AG09309 (cell line): ENCODE measurements at places on chromosomes 3 and 15.

GRCh38 chr3:113552851-113553250, 20.5 kb downstream of the SIDT1 start:
- no peak for DNase-seq

DNA sequence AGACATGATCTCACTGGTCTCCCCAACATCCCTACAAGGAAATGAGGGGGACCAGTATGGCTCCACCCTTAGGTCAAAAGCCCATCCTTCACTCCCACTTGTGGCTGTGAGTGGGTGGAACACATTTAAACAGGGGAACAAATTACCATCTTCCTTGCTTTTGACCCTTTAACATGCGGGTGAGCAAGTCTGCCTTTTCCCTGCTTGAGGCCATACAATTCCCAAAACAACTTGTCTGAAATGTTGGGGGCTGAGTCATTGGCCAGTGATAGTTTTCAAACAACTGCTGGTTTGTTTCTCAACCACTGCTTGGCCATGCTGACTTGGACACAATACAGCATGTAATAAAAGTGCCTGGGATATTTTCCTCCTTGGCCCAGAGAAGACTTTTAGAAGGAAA, 39.6 kb downstream of the COL8A1 start:
- peak; percentile 83 for DNase-seq

- no peak for DNase-seq
These were observed 70.4 kb downstream of the PFN2 start for GRCh38 chr3:149900322-149900721.

GRCh38 chr15:95932676-95933075, 397.8 kb upstream of the NR2F2 start:
- peak; percentile 94 for DNase-seq

DNA sequence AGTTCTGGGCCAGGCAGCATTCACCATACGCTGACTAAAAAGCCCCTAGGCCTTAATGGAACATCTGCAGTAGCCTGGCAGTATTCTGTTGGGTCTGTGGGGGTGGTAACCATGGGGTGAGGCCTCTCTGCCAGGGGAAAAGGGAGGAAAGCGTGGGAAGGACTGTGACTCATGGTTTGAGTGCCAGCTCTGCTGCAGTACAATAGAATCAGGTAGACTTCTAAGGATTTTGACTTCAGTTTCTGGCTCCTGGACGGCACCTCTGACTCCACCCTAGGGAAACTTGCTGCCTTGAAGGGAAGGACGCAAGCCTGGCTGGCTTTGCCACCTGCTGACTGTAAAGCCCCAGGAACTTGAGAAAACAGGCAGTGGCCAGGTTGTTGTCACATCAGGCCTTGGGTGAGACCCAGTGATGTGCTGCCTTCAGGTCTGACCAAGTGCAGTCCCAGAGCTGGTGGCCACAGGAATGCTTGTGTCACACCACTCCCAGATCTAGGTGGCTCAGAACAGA, 148.6 kb downstream of the SUCNR1 start:
- DNase-seq: no peak

- no peak for DNase-seq
These were observed 535.1 kb downstream of the SOX2 start for GRCh38 chr3:182246870-182247269.

DNA sequence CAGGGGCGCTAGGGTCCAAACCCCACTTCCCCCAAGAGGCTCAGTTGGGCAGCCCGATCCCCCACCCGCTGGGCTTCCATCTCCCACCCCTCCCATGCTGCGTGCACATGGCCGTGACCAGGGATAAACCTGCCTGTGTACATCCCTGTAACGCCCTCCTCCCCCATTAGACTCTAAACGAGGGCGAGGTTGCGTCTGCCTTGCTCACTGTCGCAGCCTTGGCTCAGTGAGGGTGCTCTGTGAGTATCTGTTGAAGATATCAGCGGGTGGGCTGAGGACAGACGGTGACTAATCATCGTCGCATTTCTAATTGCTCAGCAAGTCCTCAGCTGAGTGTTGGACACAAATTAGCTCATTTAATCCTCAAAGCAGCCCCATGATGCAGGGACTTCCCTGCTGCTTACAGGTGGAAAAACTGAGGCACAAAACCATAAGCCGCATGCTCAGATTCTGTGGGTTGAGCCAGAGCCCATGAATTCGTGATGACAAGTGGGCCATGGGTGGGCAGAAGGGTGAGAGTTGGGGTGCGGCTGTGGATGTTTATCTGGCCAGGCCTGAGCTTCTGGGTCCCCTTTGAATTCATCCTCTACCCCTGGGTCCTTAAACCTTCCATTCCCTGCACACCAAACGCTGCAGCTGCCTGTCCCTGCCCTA, 26.0 kb downstream of the FBLN2 start:
- no peak for DNase-seq

DNA sequence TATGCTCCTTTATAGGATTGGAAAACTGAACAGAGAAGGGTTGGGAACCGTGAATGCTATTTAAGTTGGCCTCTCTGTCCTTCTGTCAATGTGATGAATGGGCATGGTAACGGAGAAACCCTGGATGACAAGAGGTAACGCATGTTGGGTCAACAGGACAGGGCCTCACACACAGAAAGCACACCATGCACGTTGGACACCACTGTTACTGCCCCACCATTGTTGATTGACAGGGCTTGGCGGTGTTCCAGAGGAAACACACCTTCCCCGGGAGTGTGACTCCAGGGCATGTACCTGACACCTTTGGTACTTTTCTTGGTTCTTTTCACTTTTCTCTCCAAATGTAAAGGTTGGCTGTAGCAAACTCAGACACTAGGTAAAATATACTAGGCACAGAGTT, 548.5 kb downstream of the OCA2 start:
- no peak for DNase-seq
